ENCODE measurements at places on chromosomes 12 and 14. TPM values are rescaled to one million over a fixed set of nuclear protein-coding genes. Genes with fewer than 3 reads are reported as not detected.
A peak's percentile ranks its signal among the peaks of the same experiment; 100 is the strongest.

NFE2 gene
- 1.5 TPM for total RNA-seq

SPX gene
- total RNA-seq: 0.57 TPM

PPFIA2 gene
- total RNA-seq: 0.39 TPM

KRT85 gene
- not detected for total RNA-seq

GLTP gene
- 15.5 TPM for total RNA-seq

SLC2A13 gene
- total RNA-seq: 7.0 TPM

LRCOL1 gene
- not detected for total RNA-seq

TSPAN19 gene
- not detected for total RNA-seq

DNA sequence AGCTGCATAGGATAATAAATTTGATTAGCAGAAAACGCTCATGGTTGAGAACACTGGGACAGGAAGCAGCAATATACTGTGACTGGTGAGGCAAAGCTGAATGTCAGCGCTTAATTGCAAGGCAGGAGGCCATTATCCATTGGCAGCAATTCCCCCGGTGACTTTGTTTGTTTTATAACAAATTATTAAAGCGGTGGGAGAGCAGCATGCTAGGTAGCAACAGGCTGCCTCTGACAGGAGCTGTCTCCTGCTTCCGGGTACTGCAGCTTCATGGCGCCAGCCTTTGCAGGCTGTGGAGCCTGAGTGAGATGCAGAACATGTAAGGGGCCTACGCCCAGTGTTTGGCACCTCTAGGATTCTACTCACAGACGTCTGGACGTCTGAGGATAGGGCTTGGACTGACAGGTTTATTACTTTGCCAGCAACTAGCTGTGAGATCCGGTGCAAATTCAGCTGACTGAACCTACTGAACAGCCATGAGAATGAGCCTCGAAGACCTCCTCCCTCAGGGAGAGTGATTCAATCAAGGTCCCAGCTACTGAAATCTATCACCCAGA is 82.1 kb upstream of the SSTR1 start:
- no peak for DNase-seq

DNA sequence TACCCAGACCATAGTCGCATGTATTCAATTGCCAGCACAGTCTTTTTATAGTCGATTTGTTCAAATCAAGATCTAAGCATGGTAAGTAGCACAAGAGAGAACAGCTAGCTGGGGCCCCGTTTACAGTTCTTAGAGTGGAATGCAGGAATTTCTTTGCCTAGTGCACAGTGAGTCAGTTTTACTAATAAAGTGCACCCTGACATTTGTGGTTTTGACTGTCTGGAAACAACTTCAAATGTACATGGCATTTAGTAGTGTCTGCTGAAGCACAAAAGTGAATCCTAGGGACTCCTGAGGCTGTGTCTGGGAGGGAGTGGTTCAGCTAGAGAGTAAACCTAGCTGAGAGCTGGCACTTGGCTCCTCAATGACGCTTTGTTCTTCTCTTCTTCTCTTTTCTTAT is 64.9 kb downstream of the TMX1 start:
- no peak for DNase-seq

DNA sequence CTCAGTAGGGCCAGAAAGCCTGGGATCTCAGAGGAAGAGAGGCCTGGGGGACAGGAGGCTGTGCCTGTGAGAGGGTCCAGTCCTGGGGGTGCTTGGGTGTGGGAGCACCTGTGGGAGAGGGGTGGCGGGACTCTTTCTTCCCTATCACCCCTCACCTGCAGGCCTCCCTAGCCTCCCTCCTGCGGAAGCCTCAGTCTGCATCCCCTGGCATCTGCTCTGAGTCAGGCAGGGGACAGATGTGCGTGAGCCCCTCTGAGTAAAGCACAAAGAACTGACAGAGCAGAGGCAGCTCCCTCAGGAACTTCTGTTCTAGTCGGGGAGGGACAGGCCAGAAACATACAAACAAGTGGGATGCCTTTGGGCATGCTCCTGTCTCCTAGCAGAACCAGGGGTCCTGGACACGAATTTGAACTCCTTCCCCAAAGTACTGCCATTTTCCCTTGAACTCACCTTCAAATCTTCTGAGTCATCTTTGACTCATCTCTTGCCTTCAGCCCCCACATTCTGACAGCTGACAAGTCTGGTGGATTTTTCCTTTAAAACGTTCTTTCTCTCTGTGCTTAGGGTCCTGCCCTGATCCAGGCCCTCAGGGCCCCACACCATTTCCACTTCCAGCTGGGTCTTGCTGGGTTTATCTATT is 8.5 kb upstream of the HSP90AA1 start:
- DNase-seq: no peak

DNA sequence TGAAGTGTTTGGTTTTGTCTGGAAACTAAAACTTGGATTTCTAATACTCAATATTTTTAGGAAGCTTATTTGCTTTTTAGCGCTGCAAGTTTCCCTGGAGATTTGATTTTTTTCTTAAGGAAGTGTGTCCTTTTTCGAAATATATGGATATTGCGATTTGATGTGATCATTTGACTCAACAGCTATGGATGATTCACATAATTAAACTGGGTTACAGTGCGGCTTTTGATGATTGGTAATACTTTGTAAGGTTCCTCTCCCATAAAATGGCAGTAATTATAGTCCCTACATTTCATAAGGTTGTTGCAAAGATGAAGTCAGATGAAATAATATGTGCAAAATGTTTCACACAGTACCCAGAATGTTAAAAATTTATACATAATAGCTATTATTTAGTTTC is 13.1 kb downstream of the LDHB start:
- DNase-seq: no peak

- DNase-seq: no peak
These were observed 228.3 kb downstream of the CEP128 start for GRCh38 chr14:80713076-80713850.

DNA sequence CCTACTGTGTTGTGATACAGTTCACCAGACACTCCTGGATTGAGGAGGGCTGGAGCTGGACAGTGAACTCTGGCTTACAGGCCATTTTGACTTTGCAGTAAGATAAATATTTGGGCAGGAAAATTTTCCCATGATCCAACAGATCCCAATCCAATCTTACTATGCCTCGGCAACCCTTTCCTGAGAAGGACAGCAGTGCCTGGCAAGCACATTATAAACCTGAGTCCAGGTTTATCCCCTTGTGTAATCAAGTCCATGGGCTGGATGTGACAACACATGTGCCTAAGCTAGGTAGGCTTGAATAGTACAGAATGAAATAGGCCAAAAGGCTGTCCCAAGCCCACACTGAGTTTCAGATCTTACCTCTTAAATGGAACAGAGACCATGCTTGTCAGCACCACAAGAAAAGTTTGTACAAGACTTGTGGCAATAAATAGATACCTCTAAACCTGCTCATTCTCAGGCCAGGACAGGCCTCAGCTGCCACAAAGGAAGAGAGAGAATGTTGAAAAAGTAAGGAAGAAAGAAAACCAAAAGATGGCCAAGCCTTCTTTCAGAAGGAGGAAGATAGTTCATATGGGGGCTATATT is 34.9 kb downstream of the CREBL2 start:
- DNase-seq: no peak

DNA sequence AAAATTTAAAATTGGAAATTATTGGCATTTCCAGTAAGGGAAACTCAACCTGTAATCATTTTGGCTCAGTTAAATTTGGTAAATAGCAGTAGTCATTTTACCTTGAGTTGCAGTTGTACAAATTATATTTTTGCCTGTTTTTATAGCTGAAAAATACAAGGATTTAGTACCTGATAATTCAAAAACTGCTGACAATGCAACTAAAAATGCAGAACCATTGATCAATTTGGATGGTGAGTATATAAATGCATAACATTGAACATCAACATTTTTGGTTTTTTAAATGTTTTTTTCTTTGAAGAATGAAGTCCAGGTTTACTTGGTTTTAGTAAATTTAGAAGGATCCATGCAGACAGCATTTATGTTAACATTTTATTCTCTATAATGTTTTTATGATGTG is 9.0 kb downstream of the RTRAF start:
- no peak for DNase-seq

DNA sequence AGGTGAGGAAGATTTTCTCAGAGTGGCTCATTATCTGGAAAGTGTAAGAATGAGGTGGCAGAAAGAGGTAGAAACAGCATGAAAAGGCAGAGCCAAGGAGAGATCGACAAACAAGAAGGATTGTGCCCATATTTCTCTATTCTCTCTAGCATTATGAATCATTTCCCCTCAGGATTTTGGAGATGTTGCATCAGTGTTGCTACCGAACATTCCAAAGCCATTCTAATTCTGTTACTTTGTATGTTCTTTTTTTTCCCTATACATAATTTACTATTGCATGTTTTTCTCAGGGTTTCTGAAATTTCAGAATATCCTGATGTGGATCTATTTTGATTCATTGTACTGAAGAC is 61.4 kb downstream of the KICS2 start:
- no peak for DNase-seq

GRCh38 chr12:104603545-104603973 is 146.8 kb downstream of the CHST11 start:
- no peak for DNase-seq

DNA sequence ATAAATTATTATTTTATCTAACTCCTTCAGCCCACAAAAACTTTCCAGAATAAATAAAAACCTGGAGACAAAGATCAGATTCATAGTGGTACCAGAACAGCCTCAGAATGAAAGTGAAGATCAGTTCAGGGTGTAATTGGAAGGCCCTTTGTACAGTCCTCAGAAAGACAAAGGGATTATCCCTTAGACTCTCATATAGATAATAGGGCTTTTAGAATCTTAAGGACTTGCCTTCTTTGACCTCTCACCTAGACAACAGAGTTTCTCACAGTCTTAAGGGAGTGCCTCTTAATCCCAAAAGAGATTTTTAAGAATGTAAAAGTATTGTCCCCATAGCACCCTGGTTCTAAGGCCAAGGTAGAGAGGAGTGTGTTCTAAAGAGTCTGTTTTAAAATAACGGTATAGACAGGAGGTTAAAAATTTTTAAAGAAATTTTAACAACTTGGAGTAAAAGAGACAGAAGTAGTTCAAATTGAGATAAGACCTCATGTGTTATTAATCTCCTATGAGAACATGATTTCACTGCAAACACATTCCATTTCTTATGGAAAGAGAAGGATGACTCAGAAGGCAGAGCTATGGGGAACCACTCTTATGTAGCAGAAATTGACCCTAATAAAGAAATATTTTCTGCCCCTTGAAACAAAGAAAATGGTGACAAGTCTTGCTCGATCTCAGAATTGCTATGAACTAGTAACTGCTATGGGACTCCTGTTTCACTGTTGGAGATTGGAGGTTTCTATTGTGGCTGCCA is 24.2 kb upstream of the NOVA1 start:
- no peak for DNase-seq

- DNase-seq: no peak
These were observed 41.5 kb downstream of the BEST3 start for GRCh38 chr12:69657376-69658137.

DNA sequence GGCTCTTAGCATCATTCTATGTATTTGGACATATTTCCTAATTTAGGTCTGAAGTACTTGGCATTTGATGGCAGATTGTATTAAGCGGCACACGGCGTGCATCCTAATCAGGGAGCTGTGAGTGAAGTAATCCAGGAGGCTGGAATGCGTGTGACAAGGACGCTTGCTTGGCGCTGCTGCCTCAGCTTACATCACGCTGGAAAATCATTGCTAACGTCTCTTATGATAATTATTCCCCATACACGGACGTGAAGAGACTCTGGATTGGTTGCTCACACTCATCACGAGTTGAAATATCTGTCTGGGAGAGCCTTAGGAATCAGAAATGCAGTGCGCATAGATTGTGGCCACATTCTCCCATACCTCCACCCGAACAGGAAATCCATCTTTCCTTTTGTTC is 85.3 kb downstream of the FBXW8 start:
- no peak for DNase-seq

- DNase-seq: no peak
These were observed 24.3 kb downstream of the MNAT1 start for GRCh38 chr14:60758885-60759284.

DNA sequence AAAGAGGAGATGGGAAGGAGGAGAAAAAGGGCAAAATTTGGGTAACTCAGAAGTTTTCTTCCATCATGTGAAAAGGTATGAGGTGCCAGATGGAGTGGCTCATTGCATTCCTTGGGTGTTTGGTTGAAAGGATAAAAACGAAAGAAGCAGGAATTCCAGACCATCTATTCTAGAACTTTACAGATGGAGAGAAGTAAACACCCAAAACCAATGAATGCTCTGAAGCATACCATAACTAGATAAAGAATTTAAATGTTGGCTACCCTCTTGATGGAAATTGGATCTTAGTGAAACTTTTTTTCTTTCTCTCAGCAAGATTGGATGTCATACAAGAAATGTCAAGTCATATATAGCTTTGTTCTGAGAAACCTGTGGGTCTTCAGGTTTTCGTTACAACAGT is 175.6 kb upstream of the FAR2 start:
- no peak for DNase-seq

DNA sequence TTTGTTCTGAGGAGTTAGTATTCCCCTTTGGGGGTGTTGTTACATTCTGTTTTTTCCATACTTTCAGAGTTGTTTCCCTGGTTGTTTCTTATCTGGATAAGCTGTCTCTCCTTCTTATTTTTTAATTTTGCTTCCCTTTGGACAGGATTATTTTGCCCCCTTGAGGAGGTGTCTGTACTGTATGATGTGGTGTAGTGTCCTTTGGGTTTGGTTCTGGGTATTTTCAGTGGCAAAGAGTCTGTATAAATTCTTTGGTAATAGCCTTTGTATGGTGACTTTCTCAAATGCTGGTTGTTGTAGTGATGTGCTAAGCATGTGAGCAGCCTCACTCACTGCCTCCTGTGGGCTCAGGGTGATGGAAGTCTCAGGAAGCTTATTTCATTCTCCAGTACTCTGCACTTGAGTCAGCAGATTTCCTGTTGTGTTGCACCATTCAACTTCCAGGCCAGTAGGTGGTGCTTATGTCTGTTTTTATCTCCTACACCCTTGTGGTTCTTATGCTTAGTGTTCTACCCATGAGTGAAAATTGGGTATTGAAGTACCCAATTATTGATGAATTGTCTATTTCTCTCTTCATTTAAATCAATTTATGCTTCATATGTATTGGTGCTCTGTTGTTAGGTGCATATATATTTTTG is 103.3 kb upstream of the PMCH start:
- peak; percentile 71 for DNase-seq

DNA sequence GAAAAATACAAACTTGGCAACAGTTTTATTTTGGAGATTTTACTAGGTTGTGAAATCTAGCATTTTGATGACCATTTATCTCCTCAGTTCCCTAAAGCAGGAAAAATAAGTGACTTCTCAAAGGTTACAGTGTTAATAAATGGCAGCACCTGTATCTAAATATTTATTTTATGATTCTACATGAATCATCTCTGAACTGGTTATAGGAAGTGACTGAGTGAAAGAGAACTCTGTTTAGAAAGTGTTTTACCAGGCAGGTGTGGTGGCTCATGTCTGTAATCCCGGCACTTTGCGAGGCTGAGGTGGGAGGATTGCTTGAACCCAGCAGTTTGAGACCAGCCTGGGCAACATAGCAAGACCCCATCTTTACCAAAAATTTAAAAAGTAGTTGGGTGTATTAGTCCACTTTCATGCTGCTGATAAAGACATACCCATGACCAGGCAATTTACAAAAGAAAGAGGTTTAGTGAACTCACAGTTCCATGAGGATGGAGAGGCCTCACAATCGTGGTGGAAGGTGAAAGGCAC is 26.3 kb downstream of the MIPOL1 start:
- DNase-seq: no peak

Data from H9 (cell line).